Stimulated activated CD8-positive, alpha-beta memory T cell treated with anti-CD3 and anti-CD28 coated beads, Interleukin-7, amount 100 ng/mL, for 1 hour (primary cell): ENCODE measurements at places on chromosomes 3 and 15.

DNA sequence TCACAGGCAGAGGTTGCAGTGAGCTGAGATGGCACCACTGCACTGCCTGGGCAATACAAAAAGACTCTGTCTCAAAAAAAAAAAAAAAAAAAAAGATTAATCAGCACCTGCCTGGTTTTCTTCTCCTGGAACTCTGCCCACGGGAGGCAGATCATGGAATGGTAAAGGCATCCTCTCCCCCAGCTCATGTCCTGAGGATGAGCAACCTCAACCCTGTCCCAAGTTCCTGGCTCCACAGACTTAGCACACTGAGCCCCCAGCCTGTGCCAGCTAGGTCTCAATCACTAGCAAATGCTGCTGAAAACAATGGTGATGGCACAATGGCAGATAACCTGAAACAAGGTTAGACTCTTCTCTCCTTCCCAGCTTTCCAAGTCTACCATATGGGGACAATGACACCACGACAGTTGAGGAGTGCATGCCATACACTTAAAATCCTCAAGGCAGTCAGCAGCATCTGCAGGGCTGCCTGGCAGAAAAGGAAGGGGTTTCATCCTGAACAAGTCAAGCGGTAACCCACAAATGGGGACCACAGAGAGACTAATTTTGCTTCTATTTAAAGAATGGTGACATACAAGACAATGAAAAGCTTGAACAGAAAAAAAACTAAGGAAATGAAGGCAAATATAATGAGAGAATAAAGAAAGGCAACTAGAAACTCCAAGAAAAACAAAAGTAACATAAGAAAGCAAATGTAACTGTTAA is 4.8 kb downstream of the CLN6 start:
- DNase-seq = no peak

- no peak for DNase-seq
Observed at GRCh38 chr15:82951472-82952157, 905 bp downstream of the HOMER2 start.

- no peak for DNase-seq
Observed at GRCh38 chr3:41681479-41681878, 280.4 kb downstream of the ULK4 start.

DNA sequence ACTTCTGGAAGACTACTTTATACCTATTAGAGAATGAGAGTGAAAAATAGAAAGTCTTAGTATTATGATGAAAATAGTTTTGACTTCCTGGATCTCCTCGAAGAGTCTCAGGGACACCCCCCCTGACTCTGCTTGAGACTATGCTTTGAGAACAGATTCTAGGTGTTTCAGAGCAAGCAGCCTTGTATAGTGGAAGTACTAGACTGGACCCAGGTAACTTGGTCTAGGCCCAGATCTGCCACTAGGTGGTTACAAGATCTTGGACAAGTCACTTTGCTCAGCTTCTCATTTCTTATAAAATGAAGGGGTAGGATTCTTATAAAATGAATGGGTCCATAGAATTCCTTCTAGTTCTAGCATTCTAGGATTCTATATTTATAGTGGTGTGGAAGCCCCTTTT is 9.1 kb downstream of the ABHD5 start:
- DNase-seq = no peak

GRCh38 chr3:52093756-52094545 is 37.6 kb upstream of the DUSP7 start:
- DNase-seq = no peak

GRCh38 chr3:63656786-63657185 is 4.3 kb downstream of the SNTN start:
- no peak for DNase-seq

DNA sequence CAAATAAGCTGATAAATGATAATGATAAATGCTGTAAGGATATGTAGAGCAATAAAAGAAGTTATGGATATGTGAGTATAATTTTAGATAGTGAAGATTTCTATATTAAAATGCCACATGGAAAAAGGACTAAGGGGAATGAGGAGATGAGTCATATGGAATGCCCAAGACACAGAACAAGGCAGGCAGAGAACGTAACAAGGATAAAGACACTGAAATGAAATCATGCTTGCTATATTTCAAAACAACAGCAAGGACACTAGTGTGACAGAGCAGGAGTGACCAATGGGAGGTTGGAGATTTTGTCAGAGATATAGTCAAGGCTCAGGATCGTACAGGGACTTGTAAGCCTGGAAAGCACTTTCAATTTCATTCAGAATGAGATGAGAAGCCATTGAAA is 621.5 kb upstream of the SEMA6D start:
- no peak for DNase-seq
